ENCODE measurements at places on chromosomes 16 and 17. TPM values are rescaled to one million over a fixed set of nuclear protein-coding genes. Genes with fewer than 3 reads are reported as not detected.
A peak's percentile ranks its signal among the peaks of the same experiment; 100 is the strongest.

FBXW10 gene
- total RNA-seq = not detected

LITAFD gene
- total RNA-seq = not detected

RAB26 gene
- total RNA-seq = 0.62 TPM

CMTM1 gene
- total RNA-seq = 5.9 TPM

ANKRD13B gene
- 1.6 TPM for total RNA-seq

PLA2G15 gene
- 12.5 TPM for total RNA-seq

DNA sequence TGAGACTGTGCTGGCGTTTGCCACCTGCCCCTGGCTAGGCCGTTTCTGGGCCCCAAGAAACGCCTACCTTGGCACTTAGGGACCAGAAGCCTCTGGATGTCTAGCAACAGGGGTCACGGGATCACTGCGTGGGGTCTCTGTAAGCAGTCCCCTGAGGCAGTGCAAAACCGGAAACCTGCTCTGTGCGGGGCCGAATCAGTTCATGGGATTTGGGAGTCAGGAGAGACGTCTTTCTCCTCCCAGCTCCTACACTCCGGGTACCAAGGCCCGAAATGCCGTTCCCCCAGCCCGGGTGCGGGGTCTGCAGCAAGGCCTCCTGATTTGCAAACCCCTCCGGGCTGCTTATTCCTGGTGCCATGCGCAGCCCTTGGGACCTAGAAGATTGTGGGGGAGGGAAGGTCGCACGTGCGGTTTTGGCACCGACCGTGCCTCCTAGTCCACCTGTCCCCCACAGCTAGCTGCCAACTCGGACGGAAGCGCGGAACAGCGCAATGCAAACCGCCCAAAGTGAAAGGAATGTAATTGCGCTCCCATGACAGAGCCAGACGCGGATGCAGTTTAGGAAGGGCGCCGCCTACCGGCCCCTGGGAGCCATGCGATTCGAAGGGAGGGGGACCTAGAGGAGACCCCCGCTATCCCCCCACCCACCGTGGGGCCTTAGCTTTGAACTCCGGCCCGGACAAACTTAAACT is 6.5 kb downstream of the IRX5 start:
- peaks cover 32% of the 10 kb centered on the region for H3K4me1 ChIP-seq
- no peak overlapping the region for H3K27ac ChIP-seq
- H3K27me3 ChIP-seq = peaks cover 87% of the 10 kb centered on the region
- no peaks in the 10 kb centered on the region for H3K36me3 ChIP-seq
- no peak overlapping the region for H3K4me3 ChIP-seq
- DNase-seq = peak; percentile 26

DNA sequence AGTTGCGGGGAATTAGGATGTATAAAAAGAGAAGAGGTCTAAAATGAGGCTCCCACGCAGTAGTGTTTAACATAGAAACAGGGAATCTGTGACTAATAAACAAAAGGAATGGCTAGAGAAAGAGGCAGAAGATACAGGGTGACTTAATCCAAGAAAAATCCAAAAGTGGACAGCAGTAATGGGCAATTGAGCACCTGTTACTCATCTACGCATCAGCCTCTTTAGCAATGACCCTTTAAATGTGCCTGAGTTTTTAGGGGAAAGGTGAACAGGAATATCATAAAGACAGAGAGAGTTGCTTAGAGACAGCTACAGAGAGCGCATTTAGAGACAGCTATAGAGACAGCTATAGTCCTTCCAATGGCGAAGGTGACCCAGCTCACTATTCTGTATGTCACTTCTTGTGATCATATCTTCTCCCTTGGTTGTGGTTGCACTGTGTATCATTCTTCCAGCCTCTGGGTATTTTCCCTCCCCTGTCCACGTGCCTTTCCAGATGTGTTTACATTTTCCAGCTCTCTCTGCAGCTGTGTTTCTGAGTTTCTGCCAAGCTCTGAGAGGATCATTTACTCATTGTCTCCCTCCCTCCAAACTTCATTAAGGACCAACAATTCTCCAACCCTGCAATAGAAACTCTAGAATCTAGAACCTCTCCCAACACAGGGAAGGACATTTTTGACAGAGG is 61.5 kb downstream of the MYOCD start:
- no peak overlapping the region for H3K4me3 ChIP-seq
- no peak overlapping the region for H3K27ac ChIP-seq
- no peaks in the 10 kb centered on the region for H3K27me3 ChIP-seq
- H3K4me1 ChIP-seq = no peaks in the 10 kb centered on the region
- DNase-seq = no peak

DNA sequence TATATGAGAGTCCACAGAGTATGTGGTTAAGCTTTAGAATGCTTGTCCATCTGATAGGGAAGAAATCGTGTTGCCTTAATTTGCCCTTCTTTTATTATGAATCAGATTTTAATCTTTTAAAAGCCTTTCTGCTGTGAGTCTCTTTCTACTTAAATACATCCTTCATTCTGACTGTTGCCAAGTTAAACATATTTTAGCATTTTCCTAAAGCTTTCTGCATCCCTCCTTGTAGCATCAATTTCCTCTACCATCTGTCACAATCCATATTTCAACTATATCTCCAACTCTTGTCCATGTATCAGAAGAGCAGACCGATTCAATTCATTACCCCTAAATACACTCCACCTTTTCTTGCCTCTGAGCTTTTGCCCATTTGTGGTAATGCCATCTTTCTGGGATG is 20.5 kb upstream of the FA2H start:
- H3K4me3 ChIP-seq = no peak overlapping the region
- H3K36me3 ChIP-seq = no peaks in the 10 kb centered on the region
- H3K27ac ChIP-seq = no peak overlapping the region
- DNase-seq = no peak
- H3K4me1 ChIP-seq = no peaks in the 10 kb centered on the region
- H3K27me3 ChIP-seq = peaks cover 4% of the 10 kb centered on the region

DNA sequence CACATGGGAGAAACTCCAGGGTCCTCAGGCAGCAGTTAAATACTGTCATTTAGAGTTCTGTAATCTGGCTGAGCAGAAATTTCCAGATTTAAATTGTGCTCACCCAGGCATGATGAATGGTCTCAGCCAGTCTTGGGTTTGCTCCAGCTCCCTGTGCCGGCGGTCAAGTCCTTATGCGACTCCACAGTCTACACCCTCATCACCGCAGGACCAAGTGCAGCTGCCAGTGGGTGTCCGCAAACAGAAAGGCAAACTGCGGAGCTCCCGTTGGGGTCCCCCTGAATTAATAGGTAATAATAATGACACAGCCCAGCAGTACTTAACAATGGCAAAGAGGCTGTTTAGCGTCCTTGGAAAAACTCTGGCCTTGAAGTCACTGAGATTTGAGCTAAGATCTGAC is 3.9 kb upstream of the CACNG4 start:
- no peak for DNase-seq
- peaks cover 3% of the 10 kb centered on the region for H3K4me1 ChIP-seq
- no peaks in the 10 kb centered on the region for H3K36me3 ChIP-seq
- H3K27ac ChIP-seq = no peak overlapping the region
- H3K4me3 ChIP-seq = no peak overlapping the region
- H3K27me3 ChIP-seq = no peaks in the 10 kb centered on the region

GRCh38 chr16:58022601-58023371 is 2.8 kb upstream of the MMP15 start:
- DNase-seq = no peak
- H3K36me3 ChIP-seq = peaks cover 8% of the 10 kb centered on the region
- H3K27ac ChIP-seq = no peak overlapping the region
- peaks cover 25% of the 10 kb centered on the region for H3K4me1 ChIP-seq

DNA sequence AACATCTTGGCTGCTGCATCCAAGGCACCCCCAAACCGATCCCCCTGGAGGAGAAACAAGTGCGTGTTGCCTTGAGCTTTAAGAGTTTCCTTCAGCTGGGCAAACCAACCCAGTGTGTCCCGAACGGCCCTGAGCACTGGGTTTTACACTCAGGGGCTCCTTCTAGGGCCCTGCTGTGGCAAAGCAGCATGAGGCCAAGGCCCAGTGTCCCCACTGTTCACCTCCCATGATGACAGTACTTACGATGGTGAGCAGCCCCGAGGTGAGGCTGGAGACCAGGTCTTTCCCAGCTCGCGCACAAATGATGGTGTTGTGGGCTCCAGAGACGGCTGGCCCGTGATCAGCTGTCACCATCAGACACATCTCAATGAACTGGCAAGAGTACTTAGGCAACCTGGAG is 6.6 kb upstream of the KLHL11 start:
- H3K27ac ChIP-seq = no peak overlapping the region
- H3K4me1 ChIP-seq = no peaks in the 10 kb centered on the region

DNA sequence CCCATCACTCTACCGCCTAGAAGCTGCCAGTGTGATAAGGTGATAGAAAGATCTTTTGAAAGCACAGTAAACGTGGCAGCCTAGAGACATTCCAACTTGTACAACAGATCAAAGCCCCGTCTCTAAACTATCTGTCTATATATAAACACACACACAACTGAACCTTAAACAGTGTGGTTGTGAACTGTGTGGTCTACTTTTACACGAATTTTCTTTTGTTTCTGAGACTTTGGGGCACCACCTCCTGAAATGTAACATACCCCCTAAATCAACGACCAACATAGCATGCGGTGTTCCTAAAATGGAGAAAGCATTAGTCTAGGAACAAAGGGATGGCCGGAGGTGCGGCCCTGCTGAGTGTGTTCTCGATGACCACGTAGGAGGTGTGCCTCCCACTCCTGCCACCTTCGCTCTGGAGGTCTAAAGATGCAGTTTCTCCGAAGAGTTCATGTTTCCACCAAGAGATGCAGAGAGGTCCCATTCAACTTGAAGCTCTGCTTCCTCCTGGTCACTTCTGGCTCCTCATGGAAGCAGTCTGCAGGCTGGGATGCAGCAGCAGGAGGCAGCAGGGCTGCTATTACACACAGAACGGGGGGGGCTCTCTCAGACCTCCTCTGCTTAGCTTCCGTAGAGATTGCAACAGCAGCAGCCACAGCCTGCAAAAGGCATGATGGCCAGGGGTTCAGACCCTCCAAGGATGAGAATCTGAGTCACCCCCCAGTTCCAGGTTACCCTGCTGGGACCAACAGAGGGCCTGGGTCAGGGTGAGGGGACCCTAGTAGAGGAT is 22.6 kb upstream of the USP10 start:
- no peak overlapping the region for H3K4me3 ChIP-seq
- peaks cover 4% of the 10 kb centered on the region for H3K27me3 ChIP-seq
- no peaks in the 10 kb centered on the region for H3K36me3 ChIP-seq
- DNase-seq = no peak
- peaks cover 13% of the 10 kb centered on the region for H3K4me1 ChIP-seq
- no peak overlapping the region for H3K27ac ChIP-seq

GRCh38 chr17:59167571-59168001 is 12.0 kb downstream of the PRR11 start:
- H3K4me1 ChIP-seq = peaks cover 3% of the 10 kb centered on the region
- DNase-seq = no peak
- no peak overlapping the region for H3K4me3 ChIP-seq
- H3K27ac ChIP-seq = no peak overlapping the region
- no peaks in the 10 kb centered on the region for H3K36me3 ChIP-seq

GRCh38 chr16:81136390-81137335 is 40.5 kb upstream of the GCSH start:
- H3K4me3 ChIP-seq = no peak overlapping the region
- H3K4me1 ChIP-seq = no peaks in the 10 kb centered on the region
- H3K27me3 ChIP-seq = peaks cover 3% of the 10 kb centered on the region
- no peak overlapping the region for H3K27ac ChIP-seq

DNA sequence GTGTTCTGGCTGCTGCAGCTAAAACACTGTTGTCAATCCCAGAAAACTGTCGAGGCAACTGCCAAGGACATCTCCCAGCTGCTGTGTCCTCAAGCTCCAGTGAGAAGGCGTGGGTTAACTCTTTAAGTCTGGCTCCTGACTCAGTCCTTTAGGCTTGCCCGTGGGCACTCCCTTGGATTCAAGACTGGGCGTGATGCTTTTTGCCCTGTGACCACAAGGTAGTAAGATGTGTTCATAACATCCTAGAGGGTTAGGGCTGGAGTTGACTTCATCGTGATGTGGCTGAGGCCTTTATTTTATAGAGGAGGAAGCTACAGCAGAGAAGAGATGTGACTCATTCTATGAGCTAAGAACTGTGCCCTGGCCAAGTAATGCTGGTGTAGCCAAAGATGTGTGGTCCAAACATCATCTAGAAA is 50.9 kb upstream of the TEKT3 start:
- no peaks in the 10 kb centered on the region for H3K27me3 ChIP-seq
- DNase-seq = no peak
- no peaks in the 10 kb centered on the region for H3K4me1 ChIP-seq

- no peak overlapping the region for H3K27ac ChIP-seq
- H3K4me1 ChIP-seq = peaks cover 8% of the 10 kb centered on the region
- no peaks in the 10 kb centered on the region for H3K27me3 ChIP-seq
- no peak overlapping the region for H3K4me3 ChIP-seq
- DNase-seq = peak; percentile 50
- no peaks in the 10 kb centered on the region for H3K36me3 ChIP-seq
These were observed 28.3 kb downstream of the G6PC1 start for GRCh38 chr17:42928714-42929496.

DNA sequence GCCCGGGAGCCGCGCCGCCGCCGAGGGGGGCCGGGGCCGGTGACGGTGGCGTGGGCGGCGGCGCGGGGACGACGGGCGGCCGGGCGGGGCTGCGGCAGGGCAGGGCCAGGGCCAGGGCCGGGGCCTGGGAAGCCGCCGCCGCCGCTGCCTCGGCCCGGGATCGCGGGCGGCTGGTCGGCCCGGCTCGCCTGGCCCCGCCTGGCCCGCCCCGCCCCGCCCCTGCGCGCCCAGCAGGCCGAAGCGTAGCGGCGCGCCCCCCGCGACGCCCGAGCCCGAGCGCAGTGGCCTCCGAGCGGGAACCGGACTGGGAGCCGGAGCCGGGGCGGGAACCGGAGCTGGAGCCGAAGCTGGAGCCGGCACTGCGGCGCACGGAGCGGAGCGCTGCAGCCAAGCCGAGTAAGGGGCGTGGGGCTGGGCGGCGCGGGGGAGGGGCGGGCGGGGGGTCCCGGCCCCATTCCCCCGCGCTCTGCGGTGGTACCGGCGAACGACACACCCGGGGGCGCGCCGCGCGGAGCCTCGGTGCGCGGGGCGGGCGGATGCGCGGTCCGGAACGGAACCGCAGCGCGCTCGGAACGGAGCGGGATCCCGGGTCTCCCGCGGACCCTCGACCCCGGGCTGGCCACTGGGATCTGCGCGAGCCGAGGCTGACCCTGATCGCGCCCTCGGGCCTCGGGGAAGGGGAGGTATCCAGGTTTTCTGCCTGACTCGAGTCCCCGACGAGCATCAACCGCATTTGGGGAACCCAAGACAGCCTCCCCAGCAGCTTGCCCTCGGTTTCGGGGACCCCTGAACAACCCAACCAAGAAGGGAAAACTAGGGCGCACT is at the start of gene BEAN1:
BEAN1 (plus strand) TSS at position 260 of the 825 bp plus-strand sequence. CDS start 10,382 bp downstream, outside the sequence.
- H3K4me3 ChIP-seq = peak within 1 kb of the TSS; percentile 29
- no peak within 1 kb of the TSS for H3K27ac ChIP-seq
- peak; percentile 18 for DNase-seq
- H3K27me3 ChIP-seq = no peaks in the 10 kb centered on the region
- no peaks in the 10 kb centered on the region for H3K36me3 ChIP-seq

Measured in B cell (primary cell).